ENCODE measurements at places on chromosomes 13 and 19.
A peak's percentile ranks its signal among the peaks of the same experiment; 100 is the strongest.

- no peak for DNase-seq
Observed at GRCh38 chr19:34336781-34337271, 28.2 kb upstream of the GPI start.

GRCh38 chr13:35832551-35832950, 298.6 kb downstream of the DCLK1 start:
- no peak for DNase-seq

GRCh38 chr19:2034729-2035589, 16.1 kb downstream of the MKNK2 start:
- peak; percentile 48 for DNase-seq

- DNase-seq: no peak
Observed at GRCh38 chr13:111241862-111242261, 78.6 kb upstream of the TEX29 start.

DNA sequence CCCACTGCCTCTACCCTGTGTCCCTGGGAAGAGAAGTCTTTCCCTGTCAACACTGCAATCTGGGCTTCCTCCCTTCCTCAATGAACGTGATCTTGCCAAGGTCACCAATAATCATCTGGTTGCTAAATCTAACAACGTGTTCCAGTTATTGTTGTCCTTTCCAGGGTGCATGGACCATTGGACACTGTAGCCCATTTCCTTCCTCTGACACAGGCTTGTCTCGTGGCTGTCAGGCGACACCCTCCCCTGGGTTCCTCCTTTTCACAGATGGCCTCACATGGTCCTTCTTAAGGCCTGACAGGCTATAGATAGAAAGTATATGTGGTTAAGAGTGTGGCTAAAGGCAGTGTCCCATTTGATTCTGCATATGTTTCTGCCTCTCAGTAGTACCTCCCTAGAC, 67.7 kb upstream of the STARD13 start:
- no peak for DNase-seq

DNA sequence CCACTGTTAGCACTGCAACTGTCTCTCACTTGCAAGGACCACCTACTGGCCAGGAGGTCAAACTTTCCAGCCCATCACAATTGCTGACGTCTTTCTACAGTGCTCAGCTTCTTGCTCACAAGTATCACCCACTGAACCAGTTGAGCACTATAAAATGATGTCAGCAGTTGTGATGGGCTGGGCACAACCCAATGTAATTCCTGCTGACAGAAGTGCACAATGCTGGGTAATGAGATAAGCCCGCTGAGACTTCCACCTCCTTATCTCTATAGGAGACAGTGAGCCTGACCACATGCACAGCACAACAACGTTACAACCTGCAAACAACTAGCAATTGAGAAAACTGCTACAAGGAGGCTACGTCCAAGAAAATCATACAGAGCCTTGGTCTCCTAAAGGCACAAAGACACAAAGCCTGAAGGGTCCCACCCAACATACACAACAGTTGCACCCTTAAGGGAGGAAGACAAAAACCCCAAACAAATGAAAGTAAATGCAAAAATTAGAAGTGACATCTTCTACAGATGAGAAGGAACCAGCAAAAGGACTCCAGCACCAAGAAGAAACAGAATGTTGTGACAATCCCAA, 273.2 kb downstream of the LIG4 start:
- DNase-seq: no peak

Data from activated CD4-positive, alpha-beta T cell treated with anti-CD3 and anti-CD28 coated beads for 1 hour (primary cell).